GM12891 (cell line): ENCODE measurements at places on chromosomes 4 and X.
A peak's percentile ranks its signal among the peaks of the same experiment; 100 is the strongest.

GRCh38 chr4:111792632-111793031 is 352.6 kb upstream of the FAM241A start:
- no peak for DNase-seq

GRCh38 chrX:136041254-136041812 is 56.1 kb downstream of the SLC9A6 start:
- DNase-seq = no peak

DNA sequence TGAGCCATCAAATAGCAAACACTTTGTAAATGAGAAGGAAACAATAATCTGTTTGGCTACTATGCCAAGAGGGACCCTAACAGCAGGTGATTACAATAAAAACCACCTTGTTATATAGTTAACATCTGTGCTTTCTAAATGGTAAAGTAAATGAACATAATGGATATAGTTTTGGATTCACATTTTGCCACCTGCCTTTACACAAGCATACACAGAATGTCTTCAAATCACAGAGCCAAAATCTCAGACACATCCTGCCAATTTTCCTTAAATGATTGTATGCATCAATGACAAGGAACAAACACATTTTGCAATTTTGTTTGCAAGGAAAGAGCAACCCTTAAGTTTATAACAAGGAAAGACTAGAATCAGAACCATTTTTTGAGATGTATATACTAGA is 334.2 kb downstream of the FSTL5 start:
- DNase-seq = no peak

DNA sequence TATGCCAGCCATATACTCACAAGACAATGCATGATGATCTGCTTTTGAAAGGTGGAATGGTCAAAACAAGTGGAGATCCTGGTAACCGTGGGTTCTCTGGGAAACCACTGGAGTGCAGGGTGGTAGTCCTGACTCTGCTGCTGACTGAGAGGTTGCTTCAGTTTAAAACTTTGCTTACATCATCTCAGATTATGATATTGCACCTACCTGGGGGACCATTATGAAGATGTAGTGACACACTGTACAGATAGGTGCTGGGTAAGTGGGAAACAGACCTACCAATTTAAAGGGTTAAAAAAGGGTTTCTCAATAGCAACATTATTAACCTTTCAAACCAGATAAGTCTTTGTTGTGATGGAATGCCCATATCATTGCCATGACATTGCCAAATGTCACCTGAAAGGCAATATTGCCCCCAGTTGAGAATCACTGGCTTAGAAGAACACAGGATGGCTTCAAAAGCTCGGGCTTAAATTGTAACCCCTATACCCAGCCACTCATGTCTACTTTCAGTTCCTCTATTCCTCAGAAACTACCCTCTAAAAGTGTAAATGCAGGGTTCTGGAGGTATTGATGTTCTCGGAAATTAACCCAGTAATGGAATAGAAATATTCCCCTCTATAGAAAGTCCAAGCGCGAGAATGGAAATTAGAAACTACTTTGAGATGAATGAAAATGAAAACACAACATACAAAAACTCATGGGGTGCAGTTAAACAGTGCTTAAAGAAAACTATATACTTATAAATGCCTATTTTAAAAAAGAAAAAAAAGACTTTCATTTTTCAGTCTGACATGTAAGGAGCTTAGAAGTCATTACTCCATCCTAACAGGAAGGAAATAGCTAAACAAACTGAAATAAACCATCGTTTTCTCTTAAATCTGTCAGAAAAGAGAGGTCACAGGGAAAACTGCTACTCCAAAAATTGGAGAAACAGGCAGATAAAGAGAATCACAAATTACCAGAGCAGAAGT is 65.8 kb downstream of the ARHGEF6 start:
- no peak for DNase-seq

GRCh38 chr4:48119646-48120045 is 14.4 kb downstream of the TXK start:
- DNase-seq = no peak

GRCh38 chr4:145132511-145133098 is 34.5 kb downstream of the ABCE1 start:
- DNase-seq = no peak

GRCh38 chr4:111632641-111633151 is 512.6 kb upstream of the FAM241A start:
- no peak for DNase-seq

- DNase-seq = peak; percentile 30
These were observed 116.3 kb upstream of the NALF2 start for GRCh38 chrX:69387567-69388487.

DNA sequence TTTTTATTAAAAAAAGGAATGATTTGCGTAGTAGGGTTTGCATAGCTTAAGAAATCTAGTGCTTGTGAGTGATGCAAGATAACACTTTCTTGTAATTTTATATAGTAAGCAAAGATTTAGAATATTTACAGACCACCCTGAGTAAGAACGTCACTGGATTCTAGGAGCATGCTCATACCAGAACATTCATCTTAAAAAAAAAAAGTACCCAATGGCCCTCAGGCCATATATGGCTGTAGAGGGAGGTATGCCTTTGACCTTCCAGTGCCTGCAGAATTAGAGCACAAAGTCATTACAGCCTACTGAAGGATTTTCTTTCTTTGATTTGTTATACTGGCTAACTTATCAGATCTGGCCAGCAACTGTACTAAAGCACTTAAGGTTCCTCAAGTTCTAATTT is 236.3 kb upstream of the GYPA start:
- no peak for DNase-seq

GRCh38 chr4:36196145-36196913 is 48.0 kb downstream of the ARAP2 start:
- DNase-seq = no peak

- DNase-seq = no peak
These were observed 983.7 kb upstream of the LCORL start for GRCh38 chr4:19005211-19005610.

GRCh38 chrX:47562615-47563243 is 1.7 kb downstream of the ARAF start:
- no peak for DNase-seq

GRCh38 chr4:123244137-123244536 is 152.5 kb upstream of the SPRY1 start:
- DNase-seq = no peak

- no peak for DNase-seq
These were observed 314.5 kb upstream of the HS3ST1 start for GRCh38 chr4:11743236-11743635.

DNA sequence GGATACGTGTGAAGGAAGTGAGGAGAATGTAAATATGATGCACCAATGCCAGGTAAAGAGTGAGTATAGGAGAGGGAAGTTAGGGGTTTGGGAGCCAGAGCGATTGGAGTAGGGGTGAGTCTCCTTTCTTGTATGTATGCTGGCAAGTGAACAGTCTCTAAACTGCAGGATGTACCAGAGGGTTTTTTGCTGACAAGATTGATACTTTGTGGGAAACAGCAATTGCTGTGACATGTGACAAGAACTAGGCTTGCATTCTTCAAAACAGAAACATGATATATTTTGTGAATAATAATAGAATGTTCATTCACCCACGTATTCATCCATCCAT is 706 bp downstream of the CHIC1 start:
- DNase-seq = no peak

DNA sequence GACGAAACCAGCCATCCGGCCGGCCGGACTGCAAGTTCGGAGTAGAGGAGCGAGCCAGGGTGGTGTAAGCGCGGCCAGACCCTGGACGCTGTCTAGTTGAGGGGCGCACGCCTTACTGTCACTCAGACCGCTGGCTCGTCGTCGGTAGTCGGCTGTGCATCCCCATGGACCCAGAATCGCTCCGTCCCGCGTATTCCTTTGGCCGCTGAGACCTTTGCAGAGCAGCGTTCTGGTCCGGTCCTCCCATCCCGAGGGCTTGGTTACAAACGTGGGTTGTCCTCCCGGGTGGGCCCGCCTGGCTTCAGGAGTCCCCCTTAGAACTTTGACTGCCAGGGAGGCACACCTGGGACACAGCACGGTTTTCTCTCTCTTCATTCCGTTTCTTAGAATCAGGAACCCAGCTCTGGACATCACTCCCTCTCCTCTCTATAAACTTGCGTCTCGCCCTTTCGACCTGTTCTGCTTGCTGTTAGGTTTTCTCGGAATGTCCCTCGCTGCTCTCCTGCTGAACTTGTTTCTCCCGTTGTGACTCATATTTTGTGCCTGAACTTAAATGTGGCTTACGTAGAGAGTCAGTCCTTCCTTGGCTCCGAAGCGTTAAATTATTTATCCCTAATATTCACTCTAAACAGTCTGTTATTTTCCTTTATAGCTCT is 672 bp downstream of the PGM2 start:
- peak; percentile 35 for DNase-seq

GRCh38 chr4:175935016-175935661 is 123.1 kb upstream of the GPM6A start:
- no peak for DNase-seq

DNA sequence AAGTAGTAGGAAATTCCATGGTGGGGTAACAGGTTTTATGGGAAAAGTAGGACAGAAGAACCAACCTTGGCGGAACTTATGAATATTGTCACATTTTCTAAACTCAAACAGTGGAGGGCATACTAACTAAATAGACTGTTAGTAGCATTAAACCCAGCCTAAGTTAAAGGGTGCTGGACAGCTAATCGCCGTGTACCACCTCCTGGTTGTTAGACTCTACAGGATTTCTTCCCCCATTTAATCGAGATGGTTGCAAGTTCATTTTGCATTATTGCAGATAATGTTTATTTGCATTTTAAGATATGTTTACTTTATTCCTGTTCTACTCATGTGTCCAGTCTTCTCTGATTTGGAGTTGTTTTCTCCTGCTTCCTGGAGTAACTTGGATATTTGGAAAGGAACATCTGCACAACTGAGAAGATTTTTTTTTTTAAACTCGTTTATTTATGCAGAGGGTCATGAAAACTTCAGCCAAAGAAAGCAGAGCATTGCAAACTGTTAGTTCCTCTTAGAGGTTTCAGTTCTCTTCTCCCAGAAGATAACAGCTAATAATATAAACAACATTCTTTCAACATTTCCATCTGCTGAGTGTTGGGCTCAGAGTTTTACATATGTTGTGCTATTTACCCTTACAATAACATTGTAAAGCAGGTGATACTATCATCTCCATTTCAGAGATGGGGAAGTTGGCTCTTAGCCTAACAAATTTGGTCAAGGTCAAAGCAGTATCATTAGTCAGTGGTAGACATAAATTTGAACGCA is 51.5 kb upstream of the TBC1D9 start:
- DNase-seq = no peak

GRCh38 chr4:145521282-145521681 is 39.6 kb downstream of the SMAD1 start:
- DNase-seq = no peak

- DNase-seq = no peak
These were observed 74.3 kb upstream of the VCX2 start for GRCh38 chrX:8245411-8245810.

DNA sequence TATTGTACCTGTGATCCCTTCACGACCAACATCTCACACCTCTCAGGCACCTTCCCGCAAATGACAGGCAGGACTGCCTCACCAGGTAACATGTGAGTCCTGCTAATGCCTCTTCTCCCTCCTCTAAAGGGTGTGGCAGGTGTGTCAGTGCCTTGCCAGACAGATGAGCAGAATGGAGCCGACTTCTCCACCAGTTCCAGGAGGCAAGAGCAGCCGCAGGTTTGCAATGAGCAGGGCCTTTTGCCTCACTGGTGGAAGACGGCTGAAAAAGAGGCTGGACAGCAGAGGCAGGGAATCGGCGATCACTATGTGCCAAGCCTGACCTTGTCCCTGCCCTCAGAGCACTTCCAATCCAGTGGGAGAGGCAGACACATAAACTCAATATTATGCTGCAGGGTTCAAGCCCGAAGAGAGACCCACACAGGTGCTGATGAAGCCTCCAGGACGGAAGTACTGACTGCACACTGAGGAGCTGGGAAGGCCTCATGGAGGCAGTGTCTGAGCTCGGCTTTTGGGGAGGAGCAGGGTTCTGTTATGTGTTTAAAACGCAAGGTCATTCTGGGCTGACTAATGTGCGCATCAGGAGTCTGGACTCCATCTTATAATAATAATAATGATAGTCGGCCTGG is 57.9 kb downstream of the C4orf50 start:
- DNase-seq = no peak

DNA sequence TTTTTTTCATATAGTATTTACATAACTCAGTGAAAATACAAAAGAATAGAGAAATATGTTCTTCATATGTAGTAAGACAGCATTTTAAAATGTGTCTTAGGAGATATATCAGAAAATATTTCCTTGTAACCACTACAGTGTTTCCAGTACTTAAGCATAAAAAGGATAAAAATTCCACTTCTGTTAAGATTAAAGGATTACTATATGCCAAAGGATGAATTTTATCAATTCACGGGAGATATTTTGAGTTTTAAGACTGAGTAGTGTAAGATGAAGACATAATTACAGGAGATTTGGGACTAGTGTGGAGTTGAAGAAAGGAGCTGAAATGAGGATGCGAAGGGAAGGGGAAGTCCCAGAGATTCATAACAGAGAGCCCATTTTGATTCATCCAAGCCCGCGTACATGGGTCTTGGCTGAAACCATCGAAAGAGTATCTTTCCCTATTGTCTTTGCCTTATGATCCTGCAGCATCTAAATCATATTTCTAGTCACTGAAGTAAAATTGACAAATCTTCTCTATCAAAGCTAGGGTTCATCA is 58.7 kb downstream of the MAD2L1 start:
- DNase-seq = no peak

- no peak for DNase-seq
These were observed 607.4 kb upstream of the PITX2 start for GRCh38 chr4:111230265-111230664.

- DNase-seq = no peak
These were observed 1.3 kb downstream of the RBM10 start for GRCh38 chrX:47146121-47146935.

DNA sequence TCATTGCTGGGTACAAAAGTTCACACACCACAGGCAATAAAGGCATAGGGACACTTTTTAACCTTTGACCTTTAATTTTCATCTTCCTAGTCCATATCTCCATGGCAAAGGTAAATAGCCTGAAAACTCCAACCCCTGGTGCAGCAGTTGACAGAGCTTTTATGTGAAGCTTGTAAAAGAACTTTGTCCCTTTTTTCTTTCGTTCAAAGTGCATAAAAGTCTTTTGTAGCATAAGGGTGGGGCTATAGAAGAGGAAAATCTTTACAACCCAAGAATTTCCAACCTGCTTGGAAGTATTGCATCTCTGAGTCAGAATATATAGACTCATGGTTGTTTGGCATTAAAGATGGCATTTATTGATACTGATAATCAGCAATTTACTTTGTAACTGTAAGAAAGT is 20.4 kb downstream of the POF1B start:
- no peak for DNase-seq
